ENCODE measurements at places on chromosomes 7 and 10. TPM values are rescaled to one million over a fixed set of nuclear protein-coding genes. Genes with fewer than 3 reads are reported as not detected.

DNA sequence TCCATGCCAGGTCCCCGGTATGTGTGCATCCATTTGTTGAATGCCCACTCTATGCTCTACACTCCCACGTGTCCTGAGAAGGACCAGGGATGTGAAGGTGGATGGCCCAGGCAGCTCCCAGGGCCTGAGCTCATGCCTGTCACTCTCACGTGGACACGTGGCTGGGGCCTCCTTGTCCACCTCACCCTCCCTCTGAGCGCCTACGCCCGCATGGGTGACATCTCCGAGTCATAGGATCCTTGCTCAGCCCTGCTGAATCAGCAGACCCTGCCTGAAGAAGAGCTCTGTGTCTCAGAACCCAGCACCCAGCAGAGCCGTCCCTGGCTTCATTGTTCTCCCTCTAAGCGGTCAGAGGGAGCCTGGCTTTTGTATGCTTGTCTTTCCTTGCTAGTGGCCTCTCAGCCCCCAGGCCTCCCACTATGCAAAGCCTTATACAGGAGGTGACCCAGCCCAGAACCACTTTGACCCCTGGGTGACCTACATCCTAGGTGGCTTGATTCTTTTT is 107.9 kb upstream of the PPIF start:
- DNase-seq = no peak

Gene BUD23
- total RNA-seq = 33.4 TPM

GRCh38 chr10:16184096-16184597 is 252.7 kb upstream of the PTER start:
- no peak for DNase-seq

Gene HMX2
- total RNA-seq = not detected

- DNase-seq = no peak
These were observed 99.8 kb upstream of the MTPN start for GRCh38 chr7:136076954-136077353.

DNA sequence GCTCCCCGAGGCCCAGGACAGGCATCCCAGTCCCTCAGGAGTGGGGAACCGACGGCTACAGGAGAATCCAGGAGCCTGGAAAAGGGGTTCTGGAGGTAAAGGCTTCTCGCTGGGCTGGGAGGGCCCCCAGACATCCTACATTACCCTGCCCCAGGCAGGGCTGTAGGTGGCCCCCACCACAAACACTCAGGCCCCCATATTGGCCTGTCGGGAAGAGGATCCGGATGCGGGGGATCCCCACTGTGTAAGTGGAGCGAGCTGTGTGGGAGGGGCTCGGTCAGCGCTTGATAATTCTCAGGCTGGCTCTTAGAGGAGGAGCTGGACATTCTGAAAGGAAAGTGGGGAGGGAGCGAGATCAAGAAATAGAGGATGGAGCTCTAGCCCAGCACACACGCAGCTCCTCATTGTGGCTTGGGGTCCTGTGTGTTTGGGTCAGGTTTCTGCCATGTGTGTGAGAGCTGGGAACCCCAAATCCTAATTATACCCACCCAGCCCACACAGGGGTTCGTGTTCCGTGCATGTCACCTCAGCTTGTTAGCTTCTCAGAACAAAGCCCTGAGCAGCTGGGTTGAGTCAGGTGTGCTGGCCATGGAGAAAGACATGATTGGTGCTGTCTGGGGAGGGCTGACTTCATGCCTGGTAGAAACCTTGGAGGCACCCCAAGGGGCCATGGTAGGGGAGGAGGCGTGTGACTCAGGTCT is 49.4 kb downstream of the ZNF467 start:
- DNase-seq = no peak

GRCh38 chr7:148037044-148037443 is 553.5 kb upstream of the C7orf33 start:
- no peak for DNase-seq
